SJSA1 (cell line): ENCODE measurements at places on chromosomes 5 and 9. TPM values are rescaled to one million over a fixed set of nuclear protein-coding genes. Genes with fewer than 3 reads are reported as not detected.

DNA sequence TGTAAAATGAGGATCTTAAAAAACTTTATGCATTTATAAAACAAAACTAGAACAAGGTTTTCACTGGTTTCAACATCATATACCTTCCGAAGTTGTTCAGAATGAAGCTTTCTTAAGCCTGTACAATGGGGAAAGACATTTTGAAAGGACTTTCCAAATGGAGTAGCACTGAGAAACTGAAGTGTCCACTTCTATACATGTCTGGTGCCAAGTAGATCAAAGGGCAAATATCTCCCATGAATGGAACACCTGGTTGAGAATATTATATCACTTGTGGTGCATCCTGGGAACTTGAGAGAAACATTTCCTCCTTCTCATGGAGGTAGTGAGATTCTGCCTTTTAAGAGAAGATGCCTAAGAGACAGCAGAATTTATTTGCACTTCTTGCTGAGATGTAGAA is 182.1 kb upstream of the ACTBL2 start:
- DNase-seq, result no peak
- H3K36me3 ChIP-seq, result no peaks in the 10 kb centered on the region
- no peaks in the 10 kb centered on the region for H3K4me1 ChIP-seq
- H3K4me3 ChIP-seq, result no peak overlapping the region

- H3K4me3 ChIP-seq, result no peak overlapping the region
- H3K4me1 ChIP-seq, result peaks cover 11% of the 10 kb centered on the region
- no peaks in the 10 kb centered on the region for H3K27me3 ChIP-seq
- H3K36me3 ChIP-seq, result peaks cover 4% of the 10 kb centered on the region
- H3K27ac ChIP-seq, result no peak overlapping the region
These were observed 1.8 kb downstream of the AUH start for GRCh38 chr9:91359734-91360470.

GRCh38 chr5:147704544-147704943 is 78.0 kb downstream of the JAKMIP2 start:
- H3K36me3 ChIP-seq, result no peaks in the 10 kb centered on the region
- no peaks in the 10 kb centered on the region for H3K27me3 ChIP-seq
- DNase-seq, result no peak
- no peak overlapping the region for H3K27ac ChIP-seq
- H3K4me1 ChIP-seq, result no peaks in the 10 kb centered on the region

DNA sequence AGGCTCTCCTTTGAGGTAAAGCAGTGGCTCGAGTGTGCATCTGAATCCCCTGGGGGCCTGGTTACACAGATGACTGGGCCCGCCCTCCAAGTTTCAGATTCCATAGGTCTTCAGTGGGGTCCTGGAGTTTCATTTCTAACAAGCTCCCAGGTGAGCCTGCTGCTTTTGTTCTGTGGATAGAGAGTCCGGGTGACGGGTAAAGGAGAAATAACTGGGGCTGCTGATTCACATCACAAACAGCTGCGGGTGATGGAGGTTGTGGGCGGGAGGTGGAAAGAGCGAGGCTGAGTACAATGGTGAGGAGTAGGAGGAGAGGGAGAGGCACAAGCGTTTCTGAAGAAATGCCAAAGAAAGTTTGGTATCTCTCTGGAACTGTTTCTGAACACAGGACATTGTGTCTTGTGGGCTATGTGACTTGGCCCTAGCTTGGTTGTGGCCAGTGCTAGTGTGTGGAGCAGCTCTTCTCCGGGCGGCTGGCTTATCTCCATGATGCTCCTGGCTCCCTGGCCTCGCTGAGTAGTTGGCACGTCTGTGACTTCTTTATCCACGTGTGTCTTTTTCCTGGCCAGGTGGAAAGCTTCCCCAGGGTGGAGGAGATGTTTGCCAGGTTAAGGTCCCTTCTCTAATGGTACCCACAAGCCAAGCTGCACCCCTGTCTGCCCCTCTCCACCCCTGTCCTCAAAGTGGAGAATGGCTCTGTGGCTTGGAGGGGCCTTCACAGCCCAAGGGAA is 61.7 kb downstream of the HSPA4 start:
- H3K4me3 ChIP-seq, result no peak overlapping the region
- peaks cover 14% of the 10 kb centered on the region for H3K4me1 ChIP-seq
- H3K27ac ChIP-seq, result no peak overlapping the region
- H3K36me3 ChIP-seq, result no peaks in the 10 kb centered on the region
- DNase-seq, result peak; percentile 67

DNA sequence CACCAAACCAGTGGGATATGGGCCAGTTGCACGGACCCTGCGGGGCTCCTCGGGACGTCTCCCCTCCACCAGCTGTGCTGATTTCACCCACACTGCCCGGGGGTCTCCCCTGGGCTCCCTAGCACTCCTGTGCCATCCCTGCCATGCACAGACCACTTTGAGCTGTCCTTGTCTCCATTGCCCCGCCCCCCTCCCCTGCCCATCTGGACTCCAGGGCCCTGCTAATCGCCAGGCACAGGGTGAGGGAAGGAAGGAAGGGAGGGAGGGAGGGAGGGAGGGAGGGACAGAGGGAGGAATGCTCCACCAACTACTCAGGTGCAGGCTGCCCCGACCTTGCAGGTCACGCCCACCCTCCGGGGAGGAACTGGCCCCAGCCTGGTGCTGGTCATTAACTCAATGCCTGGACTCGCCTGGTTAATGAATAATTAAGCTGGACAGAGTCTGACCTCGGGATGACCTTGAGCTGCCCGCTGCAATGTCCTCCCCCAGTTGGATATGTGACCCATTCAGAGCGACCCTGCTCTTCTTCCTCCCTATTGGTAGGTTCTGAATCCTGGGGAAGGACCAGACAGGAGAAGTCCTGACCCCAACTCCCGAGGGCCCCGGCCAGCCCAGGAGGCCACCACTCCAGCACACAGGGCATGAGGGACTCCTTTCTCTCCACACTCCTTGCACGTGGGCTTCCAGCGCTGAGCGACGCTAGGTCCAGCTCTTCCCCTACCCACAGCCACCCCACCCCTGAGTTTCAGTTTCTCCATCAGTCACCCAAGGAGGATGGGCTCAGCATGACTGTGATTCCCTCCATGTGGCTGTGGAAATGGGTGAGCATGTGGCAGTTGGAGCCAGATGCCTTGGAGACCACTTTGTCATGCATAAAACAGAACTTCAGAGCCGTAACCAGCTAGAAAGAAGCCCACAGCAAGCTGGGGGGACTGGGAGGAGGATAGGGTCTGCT is 62.1 kb downstream of the C9orf50 start:
- H3K4me1 ChIP-seq, result peaks cover 18% of the 10 kb centered on the region
- H3K36me3 ChIP-seq, result no peaks in the 10 kb centered on the region
- no peaks in the 10 kb centered on the region for H3K27me3 ChIP-seq

The ANXA2R gene
- total RNA-seq, result 1.4 and 2.5 TPM in 2 replicates
